A549 treated with AZD2906 at 1 μM for 4 hours (cell line): ENCODE measurements at places on chromosomes 1 and 21. TPM values are rescaled to one million over a fixed set of nuclear protein-coding genes. Genes with fewer than 3 reads are reported as not detected.

MAP3K21 gene
- total RNA-seq: 6.7 to 9.2 TPM (median 8.6 TPM) in 5 replicates

TNNT2 gene
- 0.14 to 0.40 TPM (median 0.20 TPM) in 5 replicates for total RNA-seq

PROX1 gene
- 0.01 to 0.32 TPM (median 0.06 TPM) in 5 replicates for total RNA-seq

MRTO4 gene
- 61.7 to 67.2 TPM (median 63.5 TPM) in 5 replicates for total RNA-seq

BGLAP gene
- 0.15 to 0.37 TPM (median 0.32 TPM) in 5 replicates for total RNA-seq

ZNF669 gene
- total RNA-seq: 3.0 to 4.5 TPM (median 3.7 TPM) in 5 replicates
